ENCODE measurements at places on chromosomes 1 and 21. TPM values are rescaled to one million over a fixed set of nuclear protein-coding genes. Genes with fewer than 3 reads are reported as not detected.

KCND3 gene
- 0.12 TPM for total RNA-seq

LCE6A gene
- total RNA-seq, result not detected

S100A3 gene
- not detected for total RNA-seq

OR10J4 gene
- not detected for total RNA-seq

RUNX1 gene
- 110 TPM for total RNA-seq

SLAMF1 gene
- total RNA-seq, result 67.8 TPM

DNA sequence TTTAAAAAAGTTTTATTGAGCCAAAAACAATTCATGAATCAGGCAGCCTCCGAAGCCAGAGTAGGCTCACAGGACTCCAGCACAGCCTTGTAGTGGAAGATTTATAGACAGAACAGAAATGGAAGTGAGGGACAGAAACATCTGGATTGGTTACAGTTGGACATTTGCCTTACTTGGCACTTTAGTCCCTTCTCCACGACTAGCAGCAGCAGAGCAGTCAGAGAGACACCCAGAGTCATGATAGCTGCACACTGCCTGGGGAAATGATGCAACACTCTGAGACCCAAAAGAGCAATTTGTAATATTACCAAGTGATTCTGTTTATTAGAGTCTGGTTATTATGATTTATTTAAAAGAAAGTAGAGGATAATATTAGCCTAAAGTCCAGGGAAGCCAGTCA lies 72.2 kb upstream of the KRTAP11-1 start:
- no peaks in the 10 kb centered on the region for H3K36me3 ChIP-seq
- DNase-seq, result no peak
- no peak overlapping the region for H3K4me3 ChIP-seq
- H3K27me3 ChIP-seq, result peaks cover 12% of the 10 kb centered on the region
- H3K27ac ChIP-seq, result no peak overlapping the region

DNA sequence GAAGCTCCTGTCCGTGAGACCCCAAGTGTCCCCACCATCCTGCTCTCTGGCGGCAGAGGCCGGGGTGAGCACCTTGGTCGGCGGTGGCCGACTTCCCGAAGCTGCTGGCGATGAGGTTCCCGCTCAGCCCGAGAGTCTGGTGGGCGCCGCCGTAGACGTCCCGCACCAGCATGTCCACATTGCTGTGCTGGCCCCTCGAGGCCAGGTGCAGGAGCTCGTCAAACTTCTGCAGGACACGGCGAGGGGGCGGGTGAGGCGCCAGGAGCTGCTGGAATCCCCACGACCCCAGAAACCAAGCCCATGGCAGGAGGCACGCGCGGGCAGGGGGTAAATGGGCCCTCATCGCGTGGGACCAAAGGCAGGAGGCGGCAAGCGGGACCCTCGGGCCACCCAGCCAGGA lies 6.7 kb downstream of the PANK4 start:
- H3K27ac ChIP-seq, result no peak overlapping the region
- H3K4me3 ChIP-seq, result no peak overlapping the region

DNA sequence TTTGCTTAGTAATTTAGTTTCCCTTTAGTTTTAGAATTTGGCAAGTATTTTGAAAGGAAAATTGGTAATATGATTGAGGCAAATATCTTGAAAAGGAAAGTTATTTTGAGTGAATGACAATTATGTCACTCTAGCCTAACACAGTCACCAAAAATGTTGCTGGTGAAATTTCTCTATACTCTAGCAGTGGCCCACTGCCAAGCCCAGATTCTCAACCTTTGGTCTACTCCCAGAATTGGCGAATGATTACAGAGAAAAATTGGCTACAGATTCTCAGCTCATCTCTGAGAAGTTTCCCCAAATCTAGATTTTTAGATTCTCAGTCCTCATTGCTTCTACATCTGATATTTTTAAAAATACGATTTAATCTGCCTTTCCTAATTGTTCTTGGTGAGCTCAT lies 84.9 kb downstream of the PIGK start:
- no peak overlapping the region for H3K4me3 ChIP-seq
- no peak overlapping the region for H3K27ac ChIP-seq

DNA sequence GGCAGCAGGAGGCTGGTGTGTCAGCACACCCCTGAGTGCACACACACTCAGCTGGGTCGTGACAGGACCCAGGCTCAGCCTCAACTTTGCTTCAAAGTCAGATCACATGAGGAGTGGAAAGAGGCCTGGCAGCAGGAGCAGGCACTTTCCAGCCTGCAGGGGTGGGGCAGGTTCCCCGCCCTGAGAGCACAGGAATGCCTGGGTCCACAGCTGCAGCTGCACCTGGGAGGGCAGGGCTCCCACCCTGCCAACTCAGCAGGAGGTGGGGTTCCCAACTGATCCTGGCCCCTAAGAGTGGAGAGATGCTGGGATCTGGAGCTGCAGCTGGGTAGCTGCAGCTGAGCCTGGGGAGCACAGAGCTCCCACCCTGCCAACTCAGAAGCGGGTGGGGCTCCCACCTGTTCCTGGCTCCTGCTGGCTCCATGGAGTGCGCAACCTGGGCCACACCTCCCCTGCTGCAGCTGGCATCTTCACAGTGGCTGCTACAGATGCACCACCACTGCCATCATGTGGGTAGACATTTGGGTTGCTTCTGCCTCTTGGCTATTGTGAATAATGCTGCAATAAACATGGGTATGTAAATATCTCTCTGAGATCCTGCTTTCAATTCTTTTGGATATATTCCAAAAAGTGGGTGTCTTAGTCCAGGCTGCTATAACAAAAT lies 415.4 kb downstream of the TTLL7 start:
- no peaks in the 10 kb centered on the region for H3K27me3 ChIP-seq
- no peak overlapping the region for H3K4me3 ChIP-seq
- H3K4me1 ChIP-seq, result no peaks in the 10 kb centered on the region
- DNase-seq, result no peak
- H3K36me3 ChIP-seq, result no peaks in the 10 kb centered on the region

- no peaks in the 10 kb centered on the region for H3K27me3 ChIP-seq
- H3K27ac ChIP-seq, result no peak overlapping the region
- H3K4me3 ChIP-seq, result no peak overlapping the region
- H3K4me1 ChIP-seq, result no peaks in the 10 kb centered on the region
These were observed 102.9 kb upstream of the PTGFR start for GRCh38 chr1:78387871-78388270.

DNA sequence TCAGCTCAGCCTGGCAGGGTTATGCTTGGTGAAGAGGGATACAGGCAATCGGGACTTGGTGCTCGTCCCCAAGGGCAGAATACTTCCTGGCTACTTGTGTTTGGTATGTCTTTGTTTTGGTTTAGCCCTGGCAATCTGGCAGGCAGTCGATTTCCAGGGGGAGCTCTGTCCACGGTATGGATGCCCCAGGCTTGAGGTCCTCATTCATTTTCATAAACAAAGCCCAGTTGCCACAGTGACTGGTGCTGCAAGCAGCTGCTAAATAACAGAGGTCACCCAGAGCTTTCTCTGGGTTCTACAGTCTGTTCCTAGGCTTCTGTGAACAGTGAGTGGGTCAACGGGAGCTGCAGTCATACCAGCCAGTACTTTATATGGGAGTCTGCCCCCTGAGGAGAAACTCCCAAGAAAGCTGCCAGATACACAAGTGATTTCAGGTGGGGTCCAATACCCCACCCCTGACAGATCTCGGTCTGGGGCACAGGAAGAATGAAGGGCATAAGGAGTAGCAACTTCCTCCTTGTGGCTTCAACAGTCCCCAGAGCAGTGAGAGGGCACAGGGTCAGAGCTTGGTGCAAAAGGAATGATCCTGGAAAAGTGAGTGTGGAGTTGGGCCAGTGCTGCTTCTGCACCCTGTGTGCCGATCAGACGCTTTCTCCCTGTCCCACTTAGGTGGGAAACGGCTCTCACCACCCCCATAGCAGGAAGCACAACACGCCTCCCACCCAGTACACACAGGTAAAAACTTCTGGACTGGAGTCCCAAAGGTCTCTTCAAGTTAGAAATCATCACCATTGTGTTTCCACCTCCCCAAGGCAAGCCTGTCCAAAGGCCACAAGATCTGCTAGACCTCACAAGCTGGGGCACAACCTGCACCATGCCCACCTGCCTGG lies 55.5 kb downstream of the TGFBR3 start:
- H3K27ac ChIP-seq, result peak overlapping the region; percentile 56
- H3K36me3 ChIP-seq, result peaks cover 3% of the 10 kb centered on the region
- no peaks in the 10 kb centered on the region for H3K27me3 ChIP-seq
- no peak for DNase-seq

DNA sequence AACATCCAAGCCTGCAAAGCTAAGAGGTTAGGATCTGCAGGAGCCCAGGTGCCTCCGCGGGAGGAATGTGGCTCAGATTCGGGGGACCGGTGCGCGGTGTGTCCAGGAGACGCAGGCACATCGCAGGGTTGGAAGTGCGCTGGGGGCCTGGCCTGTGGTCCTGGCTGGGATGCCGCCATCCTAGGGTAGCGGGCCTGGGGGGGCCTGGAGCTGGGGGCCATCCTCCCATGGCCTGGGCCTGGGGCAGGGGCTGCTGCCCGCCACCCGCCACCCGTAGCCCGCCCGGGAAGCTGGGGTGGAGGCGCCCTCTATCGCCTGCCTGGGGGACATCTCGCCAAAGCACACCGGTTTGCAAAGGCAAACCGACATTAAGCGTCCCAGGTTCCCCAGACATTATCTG lies 170.6 kb upstream of the ARHGEF16 start:
- H3K27me3 ChIP-seq, result peaks cover 20% of the 10 kb centered on the region
- no peak for DNase-seq
- no peaks in the 10 kb centered on the region for H3K36me3 ChIP-seq
- no peak overlapping the region for H3K27ac ChIP-seq
- H3K4me1 ChIP-seq, result no peaks in the 10 kb centered on the region

DNA sequence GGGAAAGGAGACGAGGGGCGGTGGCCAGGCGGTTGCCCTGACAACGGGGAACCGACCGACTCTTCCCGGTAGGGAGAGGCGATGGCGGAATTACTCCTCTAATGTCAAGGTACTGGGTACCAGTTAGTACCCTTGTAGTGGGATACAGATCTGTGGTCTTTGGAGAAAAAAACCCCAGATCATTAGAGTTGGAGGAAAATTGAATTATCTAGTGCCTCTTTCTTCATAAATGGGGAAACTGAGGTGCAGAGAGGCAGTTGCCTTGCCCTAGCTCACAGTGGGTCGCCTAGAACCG lies 545 bp upstream of the PEF1 start:
- H3K4me3 ChIP-seq, result peak overlapping the region; percentile 97
- peaks cover 24% of the 10 kb centered on the region for H3K4me1 ChIP-seq
- H3K27me3 ChIP-seq, result no peaks in the 10 kb centered on the region
- peak overlapping the region; percentile 99 for H3K27ac ChIP-seq

DNA sequence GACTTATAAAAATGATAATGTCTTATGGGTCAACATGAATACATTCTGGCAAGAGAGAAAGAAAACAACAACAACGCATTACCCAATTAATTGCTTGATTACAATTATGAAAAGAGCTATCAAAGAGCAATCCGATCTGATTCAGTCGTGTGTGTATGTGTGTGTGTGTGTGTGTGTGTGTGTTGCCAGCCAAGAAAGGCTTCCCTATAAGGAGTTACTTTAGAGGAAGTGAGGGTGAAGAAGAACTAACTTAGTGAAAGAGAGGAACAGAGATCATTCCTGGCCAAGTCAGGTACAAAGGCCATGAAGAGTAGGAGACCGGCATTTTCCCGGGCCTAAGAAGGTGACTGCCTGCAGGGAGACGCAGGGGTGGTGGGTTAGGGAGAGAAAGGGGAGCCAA lies 9.4 kb downstream of the TMEM35B start:
- H3K27ac ChIP-seq, result no peak overlapping the region
- H3K27me3 ChIP-seq, result no peaks in the 10 kb centered on the region
- no peak for DNase-seq
- H3K4me1 ChIP-seq, result peaks cover 24% of the 10 kb centered on the region
- no peak overlapping the region for H3K4me3 ChIP-seq

DNA sequence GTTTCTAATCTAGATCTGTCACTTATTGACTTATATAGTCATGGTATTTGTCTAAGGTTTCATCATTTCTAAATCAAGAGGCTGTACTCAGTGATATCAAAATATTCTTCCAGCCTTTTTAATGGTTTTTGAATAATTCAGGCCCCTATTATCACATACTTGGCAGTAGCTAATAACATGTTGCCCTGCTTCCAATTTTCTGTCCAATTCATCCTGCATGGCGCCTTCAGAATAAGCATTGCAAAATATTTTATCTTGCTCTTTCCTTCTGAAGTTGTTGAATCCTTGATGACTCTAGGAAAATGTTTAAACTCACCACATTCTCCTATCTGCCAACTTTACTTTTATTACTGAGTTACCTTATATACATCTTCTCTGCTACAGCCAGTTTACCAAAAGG lies 517.2 kb upstream of the B3GALT2 start:
- no peaks in the 10 kb centered on the region for H3K27me3 ChIP-seq
- H3K36me3 ChIP-seq, result peaks cover 2% of the 10 kb centered on the region
- DNase-seq, result no peak

DNA sequence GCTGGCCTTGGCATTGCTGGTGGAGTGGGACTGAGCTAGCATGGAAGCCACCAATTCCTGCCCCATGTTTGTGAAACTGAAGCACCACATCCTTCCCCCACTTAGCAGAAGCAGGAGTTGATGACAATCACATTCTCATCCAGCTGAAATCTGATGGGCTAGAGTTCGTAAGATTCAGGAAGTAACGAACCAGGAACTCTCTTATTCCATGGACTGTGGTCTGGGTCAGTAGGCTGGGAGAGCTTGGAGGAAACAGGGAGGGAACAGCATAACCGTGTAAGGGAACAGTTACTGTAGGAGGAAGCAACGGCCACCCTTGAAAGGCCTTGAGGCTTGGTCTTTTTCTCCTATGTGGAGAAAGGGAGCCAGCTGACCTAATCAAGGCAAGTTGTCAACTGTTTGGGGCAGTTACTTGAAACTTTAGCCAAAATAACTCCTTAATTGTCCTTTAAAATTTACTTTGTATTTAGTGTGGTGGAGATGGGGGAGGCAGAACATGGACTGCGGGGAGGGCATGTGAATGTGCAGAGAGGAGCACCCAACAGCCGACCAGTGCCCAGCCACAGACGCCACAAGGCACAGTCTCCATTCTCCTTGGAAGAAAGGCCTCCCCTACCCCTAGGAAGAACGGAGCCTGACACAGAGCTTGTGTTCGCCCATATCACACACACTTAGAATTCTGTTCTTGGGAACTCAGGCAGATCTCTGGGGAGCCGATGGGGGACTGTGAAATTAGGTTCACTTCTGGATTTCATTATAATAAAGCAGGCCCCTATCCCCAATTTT lies 2.0 kb upstream of the COQ8A start:
- peaks cover 2% of the 10 kb centered on the region for H3K36me3 ChIP-seq
- H3K27ac ChIP-seq, result peak overlapping the region; percentile 94
- DNase-seq, result no peak
- H3K4me3 ChIP-seq, result peak overlapping the region; percentile 90
- H3K4me1 ChIP-seq, result peaks cover 26% of the 10 kb centered on the region
- H3K27me3 ChIP-seq, result no peaks in the 10 kb centered on the region

- no peak overlapping the region for H3K27ac ChIP-seq
- no peak overlapping the region for H3K4me3 ChIP-seq
- DNase-seq, result no peak
- no peaks in the 10 kb centered on the region for H3K4me1 ChIP-seq
These were observed 53.4 kb upstream of the ACTRT2 start for GRCh38 chr1:2967881-2968280.

- H3K4me1 ChIP-seq, result no peaks in the 10 kb centered on the region
- H3K36me3 ChIP-seq, result no peaks in the 10 kb centered on the region
- no peak overlapping the region for H3K4me3 ChIP-seq
- peaks cover 42% of the 10 kb centered on the region for H3K27me3 ChIP-seq
- no peak overlapping the region for H3K27ac ChIP-seq
These were observed 34.9 kb downstream of the AADACL4 start for GRCh38 chr1:12678820-12679219.

Measured in T-helper 17 cell (primary cell).